GM10248 (cell line): ENCODE measurements at places on chromosomes 1 and 21.

DNA sequence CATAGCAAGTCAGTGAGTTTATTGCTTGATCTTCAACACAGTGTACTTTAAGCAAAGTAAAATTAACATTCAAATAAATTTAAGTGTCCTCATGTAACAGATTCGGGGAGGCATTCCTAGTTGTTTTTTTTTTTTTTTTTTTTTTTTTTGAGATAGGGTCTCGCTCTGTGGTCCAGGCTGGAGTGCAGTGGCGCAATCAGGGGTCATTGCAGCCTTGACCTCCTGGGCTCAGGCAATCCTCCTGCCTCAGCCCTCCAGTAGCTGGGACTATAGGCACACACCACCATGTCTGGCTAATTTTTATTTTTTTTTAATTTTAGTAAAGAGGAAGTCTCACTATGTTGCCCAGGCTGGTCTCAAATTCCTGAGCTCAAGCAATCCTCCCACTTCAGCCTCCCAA is 22.8 kb downstream of the OSBPL9 start:
- no peak for DNase-seq

DNA sequence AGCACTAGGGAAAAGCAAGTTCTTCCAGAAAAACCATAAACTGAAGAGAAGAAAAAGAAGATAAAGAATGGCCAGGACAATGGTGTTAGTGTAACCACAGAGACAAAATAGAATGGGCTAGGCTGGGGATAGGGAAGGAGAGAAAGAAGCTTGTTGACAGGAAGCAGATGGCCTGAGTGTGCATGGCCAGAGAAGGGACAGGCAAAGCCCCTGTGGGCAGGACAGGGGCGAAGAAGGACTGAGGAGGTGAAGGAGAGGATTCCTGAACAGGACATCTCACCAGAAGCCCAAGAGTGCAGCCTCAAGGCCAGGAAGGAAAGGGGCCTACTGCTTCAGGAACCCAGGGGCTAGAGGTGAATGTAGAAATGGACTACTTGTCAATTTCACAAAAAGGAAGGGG is 29.3 kb downstream of the IQGAP3 start:
- no peak for DNase-seq

- peak; percentile 42 for DNase-seq
Measured at GRCh38 chr1:145918992-145919939, 749 bp upstream of the PEX11B start.

GRCh38 chr1:113088972-113089371 is 16.0 kb downstream of the LRIG2 start:
- DNase-seq: no peak

GRCh38 chr1:100445565-100445964 is 92.4 kb upstream of the GPR88 start:
- DNase-seq: no peak

- no peak for DNase-seq
Measured at GRCh38 chr1:77024500-77024899, 157.2 kb downstream of the ST6GALNAC5 start.

DNA sequence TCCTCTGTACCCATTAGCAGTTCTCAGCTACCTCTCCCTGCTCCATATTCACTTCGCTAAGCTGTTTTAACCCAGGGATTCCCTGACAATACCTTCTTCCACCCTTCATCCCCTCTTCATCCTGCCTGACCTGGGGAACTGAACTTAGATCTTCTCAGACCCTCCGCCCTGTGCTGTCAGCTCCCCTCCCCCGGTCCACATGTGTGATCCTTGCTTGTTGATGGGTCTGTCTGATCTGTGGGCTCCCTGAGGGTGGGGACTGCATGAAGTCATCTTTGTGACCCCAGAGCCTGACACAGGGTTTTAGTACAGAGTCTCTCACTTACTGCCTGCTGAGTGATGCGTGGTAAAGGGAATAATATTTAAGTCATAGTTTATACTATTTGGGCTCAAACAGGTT is 11.8 kb downstream of the CHAF1B start:
- DNase-seq: no peak

GRCh38 chr1:69697340-69697739 is 129.6 kb downstream of the LRRC7 start:
- DNase-seq: no peak

GRCh38 chr1:32431736-32432400 is 33.0 kb upstream of the ZBTB8B start:
- peak; percentile 60 for DNase-seq

GRCh38 chr1:204450461-204451257 is 39.0 kb upstream of the PPP1R15B start:
- DNase-seq: no peak

DNA sequence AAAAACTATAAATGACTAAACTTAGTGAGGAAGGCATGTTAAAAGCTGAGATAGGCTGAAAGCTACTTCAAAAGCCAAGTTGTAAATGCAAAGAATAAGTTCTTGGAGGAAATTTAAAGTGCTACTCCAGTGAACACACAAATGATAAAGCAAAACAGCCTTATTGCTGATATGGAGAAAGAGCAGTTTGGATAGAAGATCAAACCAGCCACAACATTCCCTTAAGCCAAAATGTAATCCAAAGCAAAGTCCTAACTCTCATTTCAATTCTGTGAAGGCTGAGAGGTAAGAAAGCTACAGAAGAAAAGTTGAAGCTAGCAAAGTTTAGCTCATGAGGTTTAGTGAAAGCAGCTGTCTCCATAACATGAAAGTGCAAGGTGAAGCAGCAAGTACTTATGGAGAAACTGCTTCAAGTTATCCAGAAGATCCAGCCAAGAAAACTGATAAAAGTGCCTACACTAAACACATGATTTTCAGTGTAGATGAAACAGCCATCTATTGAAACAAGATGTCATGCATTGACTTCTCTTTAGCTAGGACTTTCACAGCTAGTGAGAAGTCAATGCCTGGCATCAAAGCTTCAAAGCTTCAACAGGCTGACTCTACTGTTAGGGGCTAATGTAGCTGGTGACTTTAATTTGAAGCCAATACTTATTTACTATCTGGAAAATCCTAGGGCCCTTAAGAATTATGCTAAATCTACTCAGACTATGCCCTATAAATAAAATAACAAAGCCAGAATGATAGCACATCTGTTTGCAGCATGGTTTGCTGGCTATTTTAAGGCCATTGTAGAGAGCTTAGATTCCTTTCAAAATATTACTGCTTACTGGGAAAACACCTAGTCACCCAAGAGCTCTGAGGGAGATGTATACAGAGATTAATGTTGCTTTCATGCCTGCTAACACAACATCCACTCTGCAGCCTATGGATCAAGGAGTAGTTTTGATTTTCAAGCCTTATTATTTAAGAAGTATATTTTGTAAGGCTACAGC is 188.6 kb downstream of the EIF4G3 start:
- no peak for DNase-seq

DNA sequence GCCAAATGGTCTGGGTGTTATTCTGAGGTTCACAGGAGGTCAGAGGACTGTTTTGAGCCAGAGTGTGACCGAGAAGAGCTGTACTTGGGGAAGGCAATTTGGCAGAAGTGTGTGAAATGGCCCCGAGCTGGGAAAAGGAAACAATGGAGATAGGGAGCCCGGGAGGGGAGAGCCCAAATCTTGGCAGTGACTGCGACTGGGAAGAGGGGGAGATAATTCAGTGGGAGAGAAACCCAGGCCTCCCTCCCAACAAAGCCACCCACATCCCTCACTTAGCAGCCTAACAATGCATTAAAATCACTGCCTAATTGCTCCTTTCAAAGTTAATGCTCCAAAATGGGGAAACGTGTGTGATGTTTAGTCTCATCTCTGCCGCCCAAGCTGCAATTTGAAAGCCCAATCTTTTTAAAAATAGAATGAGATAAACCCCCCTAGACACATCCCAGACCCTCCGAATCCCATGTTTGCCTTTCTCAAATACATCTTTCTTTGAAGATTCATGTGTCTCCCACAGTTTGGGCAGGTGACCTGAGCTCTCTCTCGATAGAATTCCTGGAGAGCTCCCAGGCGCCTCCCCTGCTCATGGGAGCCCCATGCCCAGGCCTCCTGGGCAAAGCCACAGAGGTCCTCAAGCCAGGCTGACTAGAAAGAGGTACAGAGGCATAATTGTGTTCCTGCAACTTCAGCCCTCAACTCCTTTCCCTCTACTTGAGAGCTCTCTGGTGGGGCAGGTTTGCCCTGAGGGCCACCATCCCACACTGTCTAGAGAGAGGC is 17.3 kb downstream of the LRRC52 start:
- DNase-seq: no peak

GRCh38 chr1:236638945-236639344 is 34.6 kb upstream of the HEATR1 start:
- DNase-seq: no peak

DNA sequence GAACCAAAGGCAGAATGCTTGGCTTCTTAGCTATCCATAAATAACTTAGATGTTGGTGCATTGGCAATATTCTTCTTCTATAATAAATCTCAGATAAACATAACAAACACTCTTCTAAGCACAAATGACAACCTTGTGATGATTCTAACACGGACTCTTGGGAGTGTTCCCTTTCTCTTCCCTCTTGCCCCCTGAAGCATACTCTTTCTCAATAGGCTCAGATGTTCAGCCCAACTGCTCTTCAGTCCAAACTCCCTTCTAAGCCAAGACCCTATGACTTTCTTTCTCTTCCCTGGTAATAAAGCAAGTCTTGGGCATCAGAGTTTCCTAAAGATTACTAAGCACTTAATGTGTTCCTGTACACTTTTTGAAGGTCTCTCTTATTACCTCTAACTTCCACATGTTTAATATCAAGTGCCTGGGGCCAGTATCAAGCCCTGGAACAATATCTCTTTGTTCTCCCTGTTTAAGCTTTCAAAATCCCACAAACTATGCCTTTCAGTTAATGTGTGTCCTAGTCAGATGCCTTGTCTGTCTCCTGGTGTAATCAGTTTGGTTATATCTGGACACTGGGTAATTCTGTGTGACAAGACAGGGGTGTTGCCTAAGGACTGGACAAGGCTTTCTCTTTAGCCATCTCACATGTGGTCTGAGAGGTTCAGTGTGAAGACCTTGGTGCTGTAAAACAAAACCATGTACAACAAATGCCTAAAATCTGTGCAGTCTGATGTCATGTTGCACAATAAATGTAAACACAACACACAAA is 92.9 kb upstream of the IVNS1ABP start:
- no peak for DNase-seq

DNA sequence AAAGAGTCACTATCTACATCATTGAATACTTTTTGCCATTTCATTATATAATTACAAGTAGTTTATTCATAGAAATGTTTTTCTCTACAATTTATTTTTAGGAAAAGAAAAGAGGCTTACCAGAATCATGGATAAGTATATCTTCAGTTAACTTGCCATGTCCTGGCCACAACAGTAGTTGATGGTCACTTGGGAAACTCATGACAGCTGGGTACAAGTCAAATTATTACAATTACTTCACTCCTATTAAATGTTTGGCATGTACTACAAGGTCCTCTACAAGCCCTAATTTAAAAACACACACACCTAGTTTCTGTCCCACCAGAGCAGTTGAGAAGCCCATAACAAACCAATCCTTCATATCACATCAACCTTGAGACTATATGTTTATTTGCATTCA is 29.4 kb downstream of the PALMD start:
- no peak for DNase-seq

GRCh38 chr1:154474802-154475201 is 27.2 kb upstream of the TDRD10 start:
- no peak for DNase-seq

DNA sequence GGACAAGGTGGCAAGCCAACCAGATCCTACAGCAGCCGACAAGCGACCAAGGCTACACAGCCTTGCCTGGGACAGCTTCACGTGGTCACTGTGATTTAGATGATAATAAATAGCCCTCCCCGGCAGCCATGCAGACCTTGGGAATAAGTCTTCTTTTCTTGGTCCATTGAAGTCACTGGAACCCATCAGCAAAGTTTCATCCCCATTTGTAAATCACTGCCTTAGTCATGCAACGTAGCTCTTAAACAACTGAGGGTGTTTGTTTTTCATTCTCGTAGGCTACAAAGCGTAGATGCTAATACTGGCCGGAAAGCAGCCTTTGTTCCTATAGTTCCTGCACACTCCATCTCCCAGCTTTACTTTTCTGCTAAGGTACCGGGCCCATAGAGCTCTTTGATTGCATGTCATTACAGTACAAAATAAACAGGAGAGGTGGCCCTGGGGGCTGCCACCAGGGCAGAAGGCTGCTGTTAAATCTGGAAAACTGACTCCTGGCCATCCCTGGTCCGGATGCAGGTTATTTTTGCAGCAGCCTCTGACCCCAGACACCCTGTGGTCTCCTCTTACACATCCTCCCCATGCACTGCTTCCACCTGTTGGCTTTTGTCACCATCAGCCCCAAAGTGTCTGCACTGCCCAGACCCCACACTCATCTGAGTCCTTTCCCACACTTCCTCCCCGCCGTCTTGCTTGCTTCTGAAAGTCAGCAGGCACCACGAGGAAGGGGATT is 105.5 kb downstream of the TOMM20 start:
- peak; percentile 58 for DNase-seq

- peak; percentile 91 for DNase-seq
Measured at GRCh38 chr1:26833432-26834405, 7.2 kb downstream of the ZDHHC18 start.
